ENCODE measurements at places on chromosomes 1 and 21.

- DNase-seq = peak; percentile 35
These were observed 16.9 kb upstream of the EFCAB14 start for GRCh38 chr1:46735708-46736324.

- no peak for DNase-seq
These were observed 470 bp upstream of the RTCA start for GRCh38 chr1:100265562-100265930.

DNA sequence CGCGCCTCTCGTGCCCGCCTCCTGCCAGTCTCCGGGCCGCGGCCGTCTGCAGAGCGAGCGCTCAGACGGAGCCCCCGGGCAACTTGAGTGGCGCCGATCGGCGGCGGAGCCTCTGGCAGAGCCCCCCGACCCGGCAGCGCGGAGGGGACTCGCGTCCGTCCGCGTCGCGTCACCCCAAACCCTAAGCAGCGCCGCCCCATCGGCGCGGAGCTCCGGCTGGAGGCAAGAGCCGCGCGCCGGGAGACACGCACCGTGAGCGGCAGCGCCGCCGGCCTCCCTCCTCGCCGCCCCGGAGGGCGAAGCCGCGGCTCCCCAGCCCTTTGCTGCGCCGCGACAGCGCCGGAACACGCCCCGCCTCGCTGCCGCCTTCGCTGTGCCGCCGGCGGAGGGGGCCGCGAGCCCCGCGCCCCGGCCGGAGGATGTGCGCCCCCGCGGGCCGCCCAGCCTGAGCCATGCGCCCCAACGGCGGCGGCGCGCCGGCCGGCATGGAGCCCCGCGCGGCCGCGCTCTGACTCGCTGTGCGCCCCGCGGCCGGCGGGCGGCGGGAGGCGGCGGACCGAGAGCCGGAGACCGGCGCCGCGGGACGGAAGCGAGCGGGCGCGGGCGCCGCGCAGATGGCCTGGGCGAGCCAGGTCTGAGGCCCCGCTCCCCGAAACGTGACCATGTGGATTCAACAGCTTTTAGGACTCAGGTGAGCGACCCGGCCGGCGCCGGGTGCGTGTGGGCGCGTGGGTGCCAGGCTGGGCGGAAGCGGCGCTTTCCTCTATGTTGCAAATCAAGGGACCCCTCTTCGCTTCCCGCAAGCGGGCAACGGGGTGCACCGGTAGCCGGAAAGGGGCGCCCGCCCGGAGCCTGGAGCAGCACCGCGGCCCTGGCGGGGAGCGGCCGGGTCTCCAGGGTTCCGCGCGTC lies 610 bp downstream of the AJAP1 start:
- DNase-seq = peak; percentile 51

DNA sequence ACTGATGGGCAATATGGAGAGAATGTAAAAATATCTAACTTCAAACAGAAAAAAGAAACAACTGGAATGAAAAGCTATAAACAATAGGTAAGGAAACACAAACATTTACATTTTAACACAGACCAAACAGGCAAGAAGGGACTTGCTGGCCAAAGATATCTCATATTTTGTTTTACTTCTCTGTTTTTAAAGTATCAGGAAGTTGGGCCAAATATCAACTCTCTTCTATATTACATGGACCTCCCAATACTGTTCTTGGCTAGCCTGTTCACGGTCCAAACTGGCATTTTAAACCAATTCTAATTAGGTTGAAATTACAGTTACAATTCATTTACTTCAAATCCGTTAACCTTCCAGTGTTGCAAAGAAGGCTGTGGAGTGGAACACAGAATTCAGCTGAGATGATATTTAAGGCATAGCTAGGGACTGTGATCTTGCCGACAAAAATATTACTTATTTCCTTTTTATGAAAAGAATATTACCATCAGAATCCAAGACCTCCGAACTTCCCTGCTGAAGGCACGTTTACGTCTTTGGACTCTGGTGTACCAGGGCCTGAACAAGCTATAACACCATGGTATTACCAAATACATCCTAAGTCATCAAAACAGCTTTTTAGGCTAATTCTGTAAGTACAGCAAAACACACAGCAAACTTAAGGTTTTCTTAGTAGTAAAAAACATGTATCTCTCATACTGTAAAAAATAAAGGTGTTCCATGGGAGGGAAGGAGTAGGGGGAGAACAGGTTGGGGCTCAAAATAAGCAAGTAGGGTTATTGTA lies 165.4 kb downstream of the RUNX1 start:
- DNase-seq = no peak

- DNase-seq = no peak
These were observed 14.4 kb upstream of the NOS1AP start for GRCh38 chr1:162055062-162055461.

GRCh38 chr1:115284209-115284608 lies 53.8 kb downstream of the NGF start:
- DNase-seq = no peak

DNA sequence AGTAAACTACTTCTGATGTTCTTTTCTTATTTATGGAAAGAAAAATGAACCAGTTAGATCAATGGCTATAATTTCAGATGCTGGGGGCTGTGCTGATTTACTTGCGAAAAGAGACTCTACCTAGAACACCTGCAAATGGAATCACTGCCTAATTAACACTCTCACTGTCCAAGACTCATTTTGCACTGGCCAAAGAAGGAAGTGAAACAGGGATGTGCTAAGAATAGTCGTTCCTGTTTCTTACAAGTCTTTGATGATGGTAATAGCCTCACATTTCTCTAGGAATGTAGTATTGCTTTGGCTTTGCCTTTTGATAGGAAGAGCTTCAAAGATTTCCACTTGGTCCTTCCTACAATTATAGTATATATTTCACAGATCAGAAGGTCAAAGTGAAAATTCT lies 12.7 kb upstream of the TSNAX start:
- DNase-seq = no peak

- no peak for DNase-seq
These were observed 120.6 kb downstream of the LYPLAL1 start for GRCh38 chr1:219294251-219294650.

- DNase-seq = peak; percentile 37
These were observed 54.7 kb downstream of the ROR1 start for GRCh38 chr1:63828322-63829044.

- no peak for DNase-seq
These were observed 38.5 kb downstream of the TRIM11 start for GRCh38 chr1:228367798-228368791.

DNA sequence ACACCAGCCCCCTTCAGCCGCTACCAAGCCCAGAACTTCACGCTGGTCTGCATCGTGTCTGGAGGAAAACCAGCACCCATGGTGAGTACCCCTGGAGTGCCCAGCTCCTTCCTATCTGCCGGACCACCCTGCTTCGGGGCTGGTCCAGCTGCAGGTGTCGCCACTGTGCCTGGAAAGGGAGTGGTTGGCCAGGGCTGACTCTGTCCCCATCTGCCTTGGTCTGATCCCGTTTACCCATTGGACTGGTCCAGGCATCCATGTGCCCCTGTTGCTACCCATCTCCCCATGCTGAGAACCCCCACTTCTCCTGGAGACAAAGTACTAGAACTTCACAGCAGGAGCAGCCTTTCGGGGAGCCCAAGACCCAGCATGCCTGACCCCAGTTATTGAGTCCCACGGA lies 118.6 kb upstream of the KLHDC7A start:
- DNase-seq = no peak

DNA sequence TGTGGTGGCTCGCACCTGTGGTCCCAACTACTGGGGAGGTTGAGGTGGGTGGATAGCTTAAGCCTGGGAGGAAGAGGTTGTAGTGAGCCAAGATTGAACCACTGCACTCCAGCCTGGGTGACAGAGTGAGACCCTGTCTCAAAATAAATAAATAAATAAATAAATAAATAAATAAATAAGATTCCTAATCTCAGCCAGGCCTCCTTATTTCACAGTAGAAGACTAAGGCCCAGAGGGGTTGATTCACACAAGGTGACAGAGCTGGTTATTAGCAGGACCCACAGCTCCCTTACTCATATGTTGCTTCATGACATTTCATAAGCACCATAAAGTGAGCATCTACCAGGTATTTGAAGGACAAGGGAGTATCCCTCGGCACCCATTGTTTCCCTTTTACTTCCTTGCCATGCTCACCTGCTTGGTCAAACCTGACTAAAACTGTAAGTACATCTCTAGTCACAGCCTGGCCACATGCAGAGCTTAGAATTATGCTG lies 32.7 kb downstream of the ALG14 start:
- no peak for DNase-seq

GRCh38 chr1:175220853-175221556 lies 28.4 kb upstream of the KIAA0040 start:
- no peak for DNase-seq

DNA sequence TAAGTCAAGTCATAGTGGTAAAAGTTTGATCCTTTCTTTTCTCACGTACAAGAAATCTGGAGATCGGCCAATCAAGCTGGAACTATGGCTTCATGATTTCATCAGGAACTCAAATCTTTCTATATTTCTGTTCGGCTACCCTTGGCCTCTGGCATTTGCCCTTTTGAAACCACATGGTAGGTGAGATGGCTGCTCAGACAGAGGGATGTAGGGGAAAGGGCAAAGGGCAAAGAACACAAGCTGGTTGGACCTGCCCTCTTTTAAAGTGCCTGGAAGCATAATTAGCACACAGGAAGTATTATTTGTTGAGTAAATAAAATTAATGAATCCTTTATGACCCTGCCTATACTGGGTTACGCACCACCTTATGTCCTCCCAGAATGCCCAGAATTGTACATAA lies 11.5 kb upstream of the RGS1 start:
- no peak for DNase-seq

DNA sequence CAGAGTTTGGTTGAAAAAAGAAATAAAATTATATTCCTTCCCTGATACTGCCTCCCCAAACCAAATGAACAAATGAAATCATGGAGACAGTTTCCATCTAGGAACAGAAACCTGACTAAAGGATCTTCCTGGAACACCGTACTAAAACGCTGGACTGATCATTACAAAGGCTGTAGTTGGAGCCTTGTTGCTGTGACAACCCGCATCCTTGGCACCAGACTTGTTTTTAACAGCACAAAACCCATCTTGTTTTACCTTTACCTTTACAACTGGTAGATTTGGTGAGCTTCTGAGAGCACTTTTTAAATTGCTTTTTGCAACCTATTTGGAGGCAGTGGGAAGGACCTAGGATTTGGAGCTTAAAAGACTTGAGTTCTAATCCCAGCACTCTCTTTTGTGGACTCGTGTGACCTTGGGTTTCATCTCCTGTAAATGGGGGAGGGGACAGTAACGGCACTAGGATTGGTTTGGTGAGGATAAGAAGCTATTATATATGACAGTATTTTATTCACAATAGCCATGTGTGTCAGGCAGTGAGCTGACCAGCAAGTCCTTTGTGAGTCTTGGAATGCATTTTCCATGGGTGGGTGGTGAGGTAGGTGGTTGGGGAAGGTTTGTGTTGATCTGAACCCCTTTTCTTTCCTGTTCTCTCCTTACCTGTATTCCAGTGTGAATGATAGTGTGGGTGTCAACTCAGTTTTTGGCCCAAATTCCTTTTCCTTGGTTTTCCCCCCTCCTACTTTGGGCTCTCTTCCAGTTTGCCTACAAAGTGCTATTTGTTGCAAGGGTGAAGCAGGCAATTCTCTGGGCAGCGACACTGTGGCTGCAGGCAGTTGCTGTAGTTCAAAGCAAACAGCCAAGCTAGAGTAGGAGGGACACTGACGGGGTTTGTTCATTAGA lies 12.6 kb downstream of the LRRC8D start:
- DNase-seq = no peak

- DNase-seq = no peak
These were observed 168.5 kb upstream of the PLD5 start for GRCh38 chr1:242692988-242693387.

DNA sequence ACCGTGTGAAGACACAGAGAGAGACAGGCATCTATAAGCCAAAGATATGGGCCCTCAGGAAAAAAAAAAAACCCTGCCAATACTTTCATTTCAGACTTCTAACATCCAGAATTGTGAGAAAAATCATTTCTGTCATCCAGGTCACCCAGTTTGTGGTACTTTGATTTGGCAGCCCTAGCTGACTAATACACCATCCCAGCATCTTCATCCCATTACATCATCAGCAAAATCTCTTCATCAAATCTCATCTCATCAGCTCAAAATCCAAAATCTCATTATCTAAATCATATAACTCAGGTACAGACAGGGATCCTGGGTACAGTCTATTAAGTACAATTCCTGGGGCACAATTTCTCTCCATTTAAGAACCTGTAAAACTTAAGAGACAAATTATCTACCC lies 51.9 kb upstream of the GJA8 start:
- no peak for DNase-seq

DNA sequence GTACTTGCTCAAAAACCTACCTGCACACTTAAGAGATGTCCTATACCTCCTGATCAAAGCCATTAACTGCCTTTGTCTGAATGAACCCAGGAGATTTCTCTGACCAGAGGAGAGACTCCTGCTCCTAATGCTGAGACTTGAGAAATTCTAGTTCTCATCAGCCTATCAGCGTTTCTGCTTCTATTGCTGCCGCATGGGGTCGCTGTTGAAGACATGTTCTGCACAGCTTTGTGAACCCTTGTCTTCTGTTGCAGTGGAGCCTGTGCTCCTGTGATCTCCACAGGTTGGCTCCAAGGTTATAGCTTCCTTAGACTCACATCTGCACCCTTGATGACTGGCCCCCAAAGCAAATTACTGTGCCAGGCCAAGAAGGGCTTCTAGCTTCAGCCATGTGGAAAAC lies 40.2 kb downstream of the EDN2 start:
- no peak for DNase-seq

DNA sequence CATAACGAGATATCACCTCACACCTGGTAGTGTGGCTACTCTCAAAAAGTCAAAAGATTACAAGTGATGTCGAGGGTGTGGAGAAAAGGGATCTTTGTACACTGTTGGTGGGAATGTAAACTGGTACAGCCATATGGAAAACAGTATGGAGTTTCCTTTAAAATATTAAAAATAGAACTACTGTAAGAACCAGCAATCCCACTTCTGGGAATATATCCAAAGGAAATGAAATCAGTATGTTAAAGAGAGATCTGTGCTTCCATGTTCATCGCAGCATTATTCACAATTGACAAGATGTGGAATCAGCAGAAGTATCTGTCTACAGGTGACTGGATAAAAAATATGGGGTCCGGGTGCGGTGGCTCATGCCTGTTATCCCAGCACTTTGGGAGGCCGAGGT lies 7.6 kb upstream of the PIK3C2B start:
- DNase-seq = no peak

DNA sequence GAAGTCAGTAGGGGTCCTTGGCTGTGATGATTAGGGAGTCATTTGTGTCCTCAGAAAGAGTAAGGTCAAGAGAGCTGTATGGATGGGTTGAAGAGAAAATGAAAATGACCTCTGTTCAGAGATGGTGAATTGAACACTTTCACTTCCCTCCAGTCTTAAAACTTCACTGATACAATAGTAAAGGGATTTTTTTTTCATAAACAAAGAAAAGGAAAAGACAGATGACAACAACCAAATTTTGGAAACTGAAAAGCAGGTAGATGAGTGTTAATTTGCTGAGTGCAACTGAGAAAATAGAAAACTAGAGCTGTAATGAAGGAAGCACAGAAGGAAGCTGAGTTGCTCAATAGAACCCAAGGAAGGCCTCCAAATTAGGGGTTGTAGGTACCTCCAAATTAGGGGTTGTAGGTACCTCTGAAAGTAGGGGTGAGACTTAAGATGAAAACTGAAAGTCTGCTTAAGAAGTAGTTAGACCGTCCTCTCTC lies 14.8 kb upstream of the S1PR1 start:
- DNase-seq = peak; percentile 71

- DNase-seq = no peak
These were observed 81.8 kb downstream of the AJAP1 start for GRCh38 chr1:4736254-4736653.

Measured in GM13977 (cell line).